T-helper 9 cell (primary cell): ENCODE measurements at places on chromosomes 13 and 19.

DNA sequence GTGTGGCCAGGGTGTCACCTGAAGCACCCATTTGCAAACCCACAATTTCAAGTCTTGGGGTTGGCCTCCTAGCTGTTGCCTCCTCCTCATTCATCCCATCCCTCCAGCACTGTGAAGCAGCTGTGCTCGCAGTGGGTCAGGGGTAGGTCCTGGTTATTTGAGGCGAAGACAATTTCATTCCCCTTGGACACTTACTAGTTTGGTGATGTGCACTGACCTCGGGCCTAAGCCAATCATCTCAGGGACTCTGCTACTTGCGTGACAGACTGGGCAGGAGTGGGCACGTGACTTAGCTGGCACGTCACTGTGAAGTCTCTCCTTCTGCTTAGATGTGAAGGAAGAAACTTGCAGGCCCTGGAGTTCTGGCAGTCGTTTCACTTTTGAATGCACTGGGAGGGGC, 3.5 kb upstream of the ATP11A start:
- no peak for DNase-seq

- no peak for DNase-seq
Observed at GRCh38 chr19:48674216-48674809, 1.5 kb upstream of the NTN5 start.

GRCh38 chr13:87889254-87889653, 218.1 kb downstream of the SLITRK5 start:
- no peak for DNase-seq

DNA sequence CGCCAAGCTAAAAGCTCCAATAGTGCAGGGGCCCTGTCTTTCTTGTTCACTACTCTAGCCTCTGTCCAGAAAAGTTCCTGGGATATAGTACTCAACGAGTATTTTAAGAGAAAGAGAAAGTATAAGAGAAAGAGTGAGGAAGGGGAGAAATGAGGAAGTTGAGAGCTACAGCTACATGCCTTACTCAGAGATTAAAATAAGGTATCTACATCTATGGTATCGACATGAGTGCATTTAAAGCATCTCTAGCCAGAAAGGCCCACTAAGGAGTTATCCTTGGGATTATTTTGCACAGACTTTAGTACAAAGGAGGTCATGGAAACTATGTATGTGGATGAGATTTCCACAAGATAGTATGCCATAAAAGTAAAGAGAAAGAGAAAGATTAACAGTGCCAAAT, 28.5 kb downstream of the MYCBP2 start:
- DNase-seq = no peak

DNA sequence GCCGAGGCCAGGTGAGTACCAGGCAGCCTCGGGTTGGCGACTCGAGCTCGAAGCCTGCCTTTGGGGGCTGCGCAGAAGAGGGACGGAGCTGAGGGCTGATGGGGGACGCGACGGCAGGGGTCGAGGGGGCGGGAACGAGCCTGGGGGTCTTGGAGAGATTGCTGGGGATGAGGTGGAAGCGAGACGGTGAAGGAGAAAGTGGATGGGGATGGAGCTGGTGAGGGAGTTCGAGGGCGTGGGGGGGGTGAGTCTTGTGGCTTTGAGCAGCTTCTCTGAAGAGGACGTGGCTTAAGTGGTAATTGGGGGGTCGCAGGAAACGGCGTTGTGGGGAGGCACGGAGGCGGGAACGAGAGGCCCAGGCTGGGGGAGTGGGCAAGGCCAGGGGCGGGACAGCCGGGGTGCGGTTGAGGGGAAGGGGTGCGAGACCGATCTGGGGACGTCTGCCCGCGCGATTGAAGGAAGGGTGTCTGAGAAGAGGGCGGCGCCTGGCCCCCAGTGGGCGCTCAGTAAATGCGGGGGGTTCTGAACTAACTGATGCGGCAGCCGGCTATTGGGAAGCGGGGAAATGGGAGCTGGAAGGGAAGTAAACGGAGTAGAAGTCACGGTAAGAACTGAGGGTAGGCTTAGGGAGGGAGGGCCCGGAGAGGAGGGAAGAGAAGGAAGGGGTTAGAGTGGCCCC, 426 bp downstream of the MYO9B start:
- peak; percentile 44 for DNase-seq

DNA sequence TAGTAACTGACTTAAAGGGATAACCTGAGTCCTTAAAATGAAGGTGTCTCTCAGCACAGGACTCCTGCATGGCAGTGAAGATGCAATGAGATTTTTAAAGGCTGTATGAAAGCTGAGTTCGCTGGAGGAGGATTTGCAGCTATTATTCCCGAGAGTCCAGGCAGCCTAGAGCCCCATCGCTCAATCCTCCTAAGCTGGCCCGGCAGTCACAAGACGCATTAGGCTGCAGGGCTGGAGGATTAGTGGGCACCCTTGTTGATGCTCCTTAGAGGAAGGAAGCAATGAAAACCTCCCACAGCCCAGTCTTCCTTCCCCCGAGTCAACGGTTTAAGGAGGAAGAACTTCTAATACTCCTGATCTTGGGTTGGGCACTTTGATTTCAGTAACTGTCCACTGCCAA, 239.5 kb downstream of the EFNB2 start:
- DNase-seq = no peak

DNA sequence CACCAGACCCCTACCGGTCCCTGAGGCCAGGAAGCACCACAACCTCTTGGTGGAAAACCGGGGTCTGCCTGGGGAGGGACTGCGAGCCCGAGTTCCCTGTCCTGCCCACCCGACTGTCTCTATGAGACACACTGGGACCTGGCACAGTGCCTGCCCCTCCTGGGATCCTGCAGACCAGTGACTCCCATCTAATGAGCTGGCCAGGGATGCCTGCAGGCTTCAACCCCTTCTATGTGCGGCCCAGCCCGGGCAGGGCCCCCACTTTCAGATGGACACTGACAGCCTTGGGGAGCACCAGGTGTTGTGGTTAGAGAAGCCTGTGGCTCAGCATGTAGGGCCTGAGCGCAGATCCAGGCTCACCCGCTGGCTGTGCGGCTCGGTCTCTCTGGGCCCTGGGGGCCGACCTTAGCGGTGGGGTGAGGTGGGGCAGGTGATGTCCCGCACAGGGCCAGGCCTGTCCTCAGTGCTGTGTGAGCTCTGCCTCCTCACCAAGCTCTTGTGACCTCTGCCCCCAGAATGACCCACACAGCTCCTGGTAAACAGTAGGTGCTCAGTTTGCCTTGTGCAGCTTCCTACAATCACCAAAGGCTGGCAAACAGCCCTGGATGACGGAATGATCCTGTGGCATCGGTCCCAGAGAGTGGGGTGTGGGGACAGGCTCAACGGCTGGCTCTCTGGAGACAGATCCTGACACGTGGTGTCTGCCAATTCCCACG, 17.9 kb upstream of the CACTIN start:
- no peak for DNase-seq

DNA sequence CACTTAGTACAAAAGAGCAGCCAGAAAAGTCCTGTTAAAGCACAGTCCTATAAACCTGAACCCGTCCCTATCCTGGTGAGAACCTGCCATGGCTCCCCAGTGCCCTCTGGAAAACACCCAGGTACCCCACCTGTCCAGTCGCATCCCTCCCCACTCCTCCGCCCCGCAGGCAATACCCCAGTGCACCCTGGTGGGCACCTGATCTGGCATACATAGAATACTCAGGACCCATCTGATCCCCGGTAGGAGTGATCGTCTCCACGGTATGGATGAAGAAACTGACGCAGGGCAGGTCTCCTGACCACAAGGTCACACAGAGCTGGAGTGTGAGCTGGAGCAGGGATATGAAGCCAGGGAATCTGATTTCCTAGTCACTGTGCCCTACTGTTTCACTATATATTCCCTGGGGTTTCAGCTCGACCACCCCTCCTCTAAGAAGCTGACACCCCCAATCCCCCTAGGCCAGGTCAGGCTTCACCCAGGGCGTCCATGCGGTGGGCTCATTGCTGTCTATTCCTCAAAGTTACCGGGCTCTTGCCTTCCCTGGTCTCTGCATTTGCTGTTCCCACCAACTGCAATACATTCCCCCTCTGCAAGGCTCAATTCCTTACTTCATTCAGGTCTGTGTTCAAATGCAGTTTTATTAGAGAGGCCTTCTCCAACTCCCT, 12.6 kb downstream of the FBXO46 start:
- DNase-seq = no peak

DNA sequence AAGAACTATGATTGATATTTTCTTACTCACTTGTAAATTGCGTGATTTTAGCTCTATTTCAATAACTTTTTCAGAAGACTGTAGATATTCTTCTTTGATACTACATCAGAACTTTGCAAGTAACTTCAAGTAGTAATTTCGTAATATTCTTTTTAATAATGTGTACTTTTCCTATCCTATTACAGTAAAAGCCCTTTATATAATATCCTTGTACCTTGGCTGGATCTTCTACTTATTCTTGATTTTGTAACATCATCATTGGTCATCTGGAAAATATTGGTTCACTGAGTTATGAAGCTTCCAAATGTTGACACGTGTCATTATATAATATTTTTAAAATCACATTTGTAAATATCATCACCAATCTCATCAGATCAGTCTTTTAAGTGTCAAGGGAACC, 32.4 kb downstream of the POLR1D start:
- no peak for DNase-seq

DNA sequence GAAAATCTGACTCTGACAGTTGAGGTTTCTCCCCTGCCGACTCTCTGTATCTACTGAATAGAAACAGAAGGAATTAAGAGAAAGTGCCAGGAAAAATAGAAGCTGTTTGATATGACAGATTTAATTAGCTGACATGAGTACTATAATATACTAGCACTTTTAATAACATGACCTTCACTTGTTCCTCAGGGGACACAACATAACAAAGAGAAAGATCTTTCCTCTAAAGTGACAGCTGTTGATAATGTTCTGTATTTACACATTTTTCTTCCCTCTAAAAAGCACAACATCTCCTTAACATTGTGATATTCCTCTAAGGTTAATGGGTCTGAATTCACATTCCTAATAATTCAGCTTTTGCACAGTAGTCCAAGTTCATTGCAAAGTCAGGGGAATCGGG, 1136.0 kb downstream of the PCDH17 start:
- DNase-seq = no peak

DNA sequence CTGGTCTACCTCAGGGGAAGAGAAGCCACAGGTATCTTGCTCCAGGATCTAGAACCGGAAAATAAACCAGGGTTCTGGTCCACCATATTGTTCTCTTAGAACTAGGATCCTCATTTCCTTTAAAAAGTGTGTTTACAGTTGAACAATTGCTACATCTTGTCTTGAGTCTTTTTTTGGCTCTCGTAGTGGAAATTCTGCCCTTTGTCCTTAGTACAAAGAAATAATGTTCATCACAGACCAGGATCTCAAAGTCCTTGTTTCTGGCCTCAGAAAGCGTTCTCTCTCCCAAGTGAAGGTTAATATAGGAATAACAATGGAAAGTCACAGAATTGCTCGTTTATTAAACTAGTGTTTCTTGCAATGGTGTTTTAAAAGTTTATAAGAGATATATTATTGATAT, 20.8 kb downstream of the KLF2 start:
- DNase-seq = no peak

- DNase-seq = no peak
Observed at GRCh38 chr13:112664501-112665203, 25.2 kb upstream of the ATP11A start.
